ENCODE measurements at places on chromosomes 6 and 20.

GRCh38 chr6:4637691-4638433, 138.3 kb upstream of the CDYL start:
- DNase-seq: no peak

- DNase-seq: no peak
Observed at GRCh38 chr6:156880913-156881312, 103.7 kb downstream of the ARID1B start.

DNA sequence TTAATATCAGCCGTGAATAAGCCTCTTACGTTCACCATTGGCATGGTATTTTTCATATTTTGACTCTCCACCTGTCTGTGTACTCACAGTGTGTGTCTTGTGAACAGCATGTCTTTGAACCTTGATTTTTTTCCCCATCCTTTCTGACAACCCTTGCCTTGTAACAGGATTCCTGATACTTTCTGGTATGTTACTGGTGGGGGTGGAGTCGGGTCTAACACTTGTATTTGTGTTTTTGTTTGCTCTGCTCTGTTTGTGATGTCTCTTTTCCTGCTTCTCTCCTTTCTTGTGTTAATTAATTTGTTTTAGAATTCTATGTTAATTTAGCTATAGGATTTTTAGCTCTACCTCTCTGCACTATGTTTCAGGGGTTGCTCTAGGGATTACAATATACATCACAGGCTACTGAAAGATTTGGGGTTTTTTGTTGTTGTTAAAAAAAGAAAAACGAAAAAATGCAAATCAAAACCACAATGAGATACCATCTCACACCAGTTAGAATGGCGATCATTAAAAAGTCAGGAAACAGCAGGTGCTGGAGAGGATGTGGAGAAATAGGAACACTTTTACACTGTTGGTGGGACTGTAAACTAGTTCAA, 245.1 kb downstream of the CDH4 start:
- no peak for DNase-seq

DNA sequence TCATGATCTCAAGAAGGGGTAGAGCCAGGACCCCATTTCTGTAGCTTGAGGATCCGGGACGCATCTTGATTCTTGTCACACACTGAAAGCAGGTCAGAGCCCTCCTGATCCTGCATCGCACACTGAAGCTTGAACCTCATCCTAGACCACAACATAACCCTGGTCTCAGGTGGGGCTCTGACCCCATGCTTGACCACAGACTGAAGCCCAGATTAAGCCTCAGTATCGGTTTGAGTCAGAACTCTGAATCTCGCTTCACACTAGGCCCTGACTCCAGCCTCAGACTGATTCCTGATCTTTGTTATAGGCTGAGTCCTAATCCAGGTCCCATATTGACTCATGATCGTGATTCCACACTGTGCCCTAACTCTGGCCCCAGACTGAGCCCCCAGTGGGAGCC, 8.5 kb upstream of the RSPO4 start:
- DNase-seq: no peak

DNA sequence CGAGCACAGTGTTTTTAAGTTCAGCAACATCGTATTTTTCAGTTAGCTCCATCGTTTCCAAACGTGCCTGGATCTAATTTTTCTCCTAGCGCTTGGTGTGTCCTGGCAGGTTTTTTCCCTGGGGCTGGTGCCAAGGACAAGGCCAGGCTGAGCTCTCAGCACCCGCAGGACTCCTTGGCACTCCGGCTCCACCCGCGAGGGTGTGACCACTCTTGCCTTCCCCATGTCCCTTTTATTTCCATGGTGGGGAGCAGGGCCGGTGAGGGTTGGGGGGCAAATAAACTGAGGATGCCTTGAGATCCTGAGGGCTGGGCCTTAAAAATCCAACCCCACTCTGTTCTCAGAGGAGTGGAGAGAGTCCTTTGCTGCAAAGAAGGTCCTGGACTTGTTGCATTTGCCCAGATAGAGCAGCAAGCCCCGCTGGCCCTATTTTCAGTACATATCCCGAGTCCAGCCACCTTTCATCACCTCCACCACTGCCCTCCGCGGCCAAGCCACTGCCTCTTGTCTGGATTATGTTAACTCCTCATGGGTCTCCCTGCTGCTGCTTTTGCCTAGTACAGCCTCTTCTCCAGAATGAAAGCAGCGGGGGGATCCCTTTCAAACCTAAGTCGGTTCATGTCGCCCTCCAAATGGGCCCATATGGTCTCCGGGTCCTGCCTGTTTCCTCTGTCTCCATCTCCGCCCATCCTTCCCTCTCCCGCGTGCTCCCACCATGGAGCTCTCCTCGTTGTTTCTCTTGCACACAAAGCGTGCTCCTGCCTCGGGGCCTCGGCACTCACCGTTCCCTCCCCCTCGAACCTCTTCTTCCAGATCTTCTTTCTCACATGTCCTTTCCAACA, 4.5 kb upstream of the RAB44 start:
- no peak for DNase-seq

GRCh38 chr6:126657561-126658175, 317.8 kb downstream of the CENPW start:
- peak; percentile 3 for DNase-seq

DNA sequence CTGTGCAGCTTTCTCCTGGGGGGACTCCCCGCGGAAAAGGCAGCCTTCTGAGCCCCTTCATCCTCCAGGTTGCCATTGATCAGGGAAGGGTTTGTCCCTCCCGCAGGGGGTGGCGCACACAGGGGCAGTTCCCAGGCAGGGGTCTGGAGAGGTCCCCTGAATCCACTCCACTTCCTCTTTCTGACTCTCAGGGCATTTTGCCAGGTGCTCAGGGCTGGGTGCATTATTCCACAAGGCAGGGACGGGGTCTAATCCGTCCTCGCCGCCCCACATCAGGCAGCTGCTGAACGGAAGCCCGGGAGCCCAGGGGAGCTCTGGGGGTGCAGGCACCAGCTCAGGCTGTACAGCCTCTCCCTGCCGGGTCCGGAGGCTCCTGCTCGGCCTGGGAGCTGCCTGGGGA, 180.9 kb downstream of the TTLL2 start:
- no peak for DNase-seq

DNA sequence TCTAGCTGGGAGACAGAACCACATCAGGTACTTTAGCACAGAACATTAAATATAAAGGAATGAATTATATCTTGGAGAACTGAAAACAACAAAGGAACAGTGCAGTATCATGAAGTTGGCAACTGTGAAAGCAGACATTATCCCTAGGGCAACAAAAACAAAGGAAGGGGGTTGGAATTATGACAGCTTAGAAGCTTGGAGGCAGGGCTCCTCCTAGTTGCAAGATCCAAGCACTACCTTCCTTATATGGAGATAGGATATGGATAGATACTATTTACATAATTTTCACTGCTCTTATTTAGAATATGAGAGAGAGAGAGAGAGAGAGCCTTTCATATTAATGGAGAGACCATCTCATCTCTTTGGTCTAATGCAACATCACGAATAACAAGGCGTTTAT, 27.0 kb downstream of the TMEM14A start:
- DNase-seq: no peak

DNA sequence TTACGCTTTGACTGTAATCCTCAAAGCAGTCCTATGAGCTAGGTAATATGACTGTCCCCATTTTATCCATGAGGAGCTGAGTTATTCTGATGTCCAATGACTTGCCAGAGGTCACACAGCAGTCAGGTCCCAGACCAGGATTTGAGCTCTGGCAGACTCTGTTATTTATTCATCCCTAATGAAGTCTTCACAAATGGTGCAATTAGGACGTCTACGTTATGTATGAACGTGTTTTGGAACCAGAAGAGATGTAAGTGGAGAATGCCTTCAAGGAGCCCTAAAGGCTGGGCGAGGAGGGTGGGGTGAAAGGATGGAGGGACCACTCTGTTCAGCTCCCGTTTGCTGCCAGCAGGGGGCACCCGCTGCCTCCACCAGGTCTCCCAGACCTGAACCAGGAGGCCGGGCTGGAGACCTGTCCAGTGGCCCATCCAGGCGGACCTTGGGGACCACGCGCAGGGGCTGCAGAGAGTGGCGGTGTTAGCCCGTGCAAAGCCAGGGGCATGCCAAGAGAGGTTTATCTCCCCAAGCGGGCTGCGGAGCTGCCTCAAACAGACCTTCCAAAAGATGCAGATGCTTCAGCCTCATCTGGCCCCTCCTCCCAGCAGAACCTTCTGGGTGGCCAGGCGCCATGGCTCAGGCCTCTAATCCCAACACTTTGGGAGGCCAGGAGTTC, 15.2 kb upstream of the ZNF335 start:
- DNase-seq: peak; percentile 60

DNA sequence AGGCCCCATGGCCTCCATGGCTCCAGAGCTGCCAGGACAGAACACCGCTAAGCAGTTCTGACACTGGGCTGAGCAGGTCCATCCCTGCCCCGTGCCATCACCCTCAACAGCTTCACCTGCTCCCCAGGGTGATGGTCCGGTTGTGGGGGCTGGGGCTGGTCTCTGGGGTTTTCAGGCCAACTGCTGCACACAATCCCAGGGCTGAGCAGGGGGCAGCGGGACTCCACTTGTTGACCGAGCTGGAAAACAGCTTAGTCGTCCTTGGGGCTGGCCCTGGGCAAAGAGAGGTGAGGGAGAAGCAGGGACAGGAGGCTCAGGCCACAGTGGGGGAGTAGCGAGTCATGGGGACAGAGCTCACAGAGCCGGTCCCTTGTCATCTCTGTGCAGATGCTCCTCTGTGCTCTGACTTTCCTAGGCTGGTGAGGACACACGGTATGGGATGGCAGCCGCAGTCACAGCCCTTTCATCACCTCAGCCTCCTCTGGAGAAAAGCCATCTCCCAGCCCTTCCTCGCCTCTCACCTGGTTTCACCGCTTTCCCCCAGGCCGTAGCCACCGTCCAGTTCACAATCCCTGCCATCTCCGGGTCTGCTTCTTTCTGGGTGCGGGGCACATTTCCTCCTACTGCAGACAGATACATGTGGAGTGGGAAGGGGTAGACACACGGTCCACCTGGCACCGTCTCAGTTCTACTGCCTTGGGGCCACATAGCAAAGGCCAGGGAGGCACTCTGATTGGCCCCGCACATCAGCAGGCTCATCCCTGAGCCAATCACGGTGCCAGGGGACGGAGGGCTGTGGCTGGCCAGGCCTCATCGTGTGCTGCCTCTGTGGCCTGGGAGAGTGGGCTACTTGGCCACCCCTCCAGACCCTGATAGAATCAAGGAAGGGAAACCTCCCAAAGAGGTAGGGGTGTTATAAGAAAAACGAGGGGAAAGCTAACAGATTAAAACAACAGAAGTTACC, 19.1 kb downstream of the MDFI start:
- DNase-seq: no peak

DNA sequence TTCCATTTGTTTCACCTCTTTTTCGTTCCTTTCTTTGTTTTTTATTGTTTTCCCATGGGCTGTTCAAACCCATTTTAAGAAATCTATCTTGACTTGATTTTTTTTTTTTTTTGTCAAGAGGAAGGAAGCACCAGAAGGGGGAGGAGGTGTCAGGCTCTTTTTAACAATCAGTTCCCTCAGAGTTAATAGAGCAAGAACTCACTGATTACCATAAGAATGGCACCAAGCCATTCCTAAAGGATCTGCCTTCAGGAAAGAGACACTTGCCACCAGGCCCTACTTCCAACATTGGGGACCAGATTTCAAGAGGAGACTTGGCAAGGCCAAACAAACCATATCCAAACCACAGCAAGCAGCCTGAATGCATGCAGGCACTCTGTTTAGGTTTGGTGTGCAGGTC, 168.0 kb downstream of the OTOR start:
- no peak for DNase-seq

DNA sequence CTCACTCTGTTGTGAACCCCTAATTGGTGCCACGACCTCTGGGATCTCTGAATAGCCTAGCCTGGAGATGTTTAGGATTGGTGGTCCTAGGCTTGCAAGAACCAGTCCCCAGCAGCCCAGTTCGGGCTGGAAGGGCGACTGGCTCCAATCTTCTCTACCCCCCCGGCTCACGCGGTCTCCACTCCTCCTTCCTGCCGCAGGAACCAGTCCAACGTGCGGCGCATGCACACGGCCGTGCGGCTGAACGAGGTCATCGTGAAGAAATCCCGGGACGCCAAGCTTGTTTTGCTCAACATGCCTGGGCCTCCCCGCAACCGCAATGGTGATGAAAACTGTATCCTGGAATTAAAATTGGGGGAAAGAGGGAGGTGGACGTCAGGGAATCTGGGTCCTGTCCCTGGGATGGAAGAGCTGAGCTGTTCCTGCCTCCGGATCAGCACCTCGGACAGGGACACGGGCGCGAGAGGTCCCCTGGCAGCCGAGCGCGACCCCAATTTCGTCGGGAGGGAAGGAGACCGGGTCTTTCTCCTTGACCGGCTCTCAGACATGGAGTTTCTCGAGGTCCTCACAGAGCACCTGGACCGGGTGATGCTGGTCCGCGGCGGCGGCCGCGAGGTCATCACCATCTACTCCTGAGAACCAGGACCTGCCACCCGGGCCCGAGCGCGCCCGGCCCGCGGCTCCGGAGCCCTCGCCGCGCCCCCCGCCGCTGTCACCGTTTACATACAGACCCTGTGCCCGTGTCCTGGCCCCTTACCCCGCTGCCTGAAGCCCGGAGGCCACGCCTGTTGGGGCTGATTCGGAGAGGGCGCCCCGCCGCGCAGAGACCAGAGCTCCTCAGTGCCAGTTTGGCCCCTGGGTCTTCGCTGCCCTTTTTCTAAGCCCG, 28.2 kb downstream of the SLC12A5 start:
- DNase-seq: no peak

DNA sequence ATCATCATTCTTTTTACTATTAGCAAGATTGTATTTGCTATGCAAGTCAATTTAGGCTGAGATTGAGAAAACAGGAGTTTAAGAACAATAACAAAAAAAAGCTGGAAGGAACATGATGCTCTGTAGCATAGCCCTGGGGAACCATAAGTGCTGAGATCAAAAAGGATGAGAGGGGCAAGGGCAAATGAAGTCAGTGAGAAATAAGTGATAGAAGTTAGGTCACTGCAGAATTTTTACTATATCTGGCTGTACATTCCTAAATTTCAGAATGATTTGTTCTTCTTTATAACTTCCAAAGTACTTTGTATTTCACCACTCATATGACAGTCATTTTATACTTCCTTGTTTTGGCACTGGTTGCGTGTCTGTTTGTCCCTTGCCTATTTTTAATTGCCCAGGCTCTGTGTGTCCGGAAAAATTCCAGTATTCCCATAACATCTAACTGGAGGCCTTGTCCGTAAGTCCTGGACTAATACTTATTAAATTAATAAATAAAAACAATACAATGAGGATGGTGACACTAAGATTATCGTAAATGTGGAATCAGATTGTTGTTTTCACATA, 444.7 kb downstream of the TENT5A start:
- DNase-seq: no peak

GRCh38 chr6:54307439-54307910, 766 bp upstream of the TINAG start:
- DNase-seq: no peak

- no peak for DNase-seq
Observed at GRCh38 chr6:83463886-83464285, 33.0 kb upstream of the ME1 start.
